AG08396 (cell line): ENCODE measurements at places on chromosomes 5 and 9.

GRCh38 chr5:173075970-173076369 is 19.8 kb downstream of the CREBRF start:
- no peak for DNase-seq

- DNase-seq: no peak
These were observed 23.3 kb upstream of the ZDHHC12 start for GRCh38 chr9:128747241-128747640.

GRCh38 chr9:121210536-121210935 is 8.9 kb upstream of the RAB14 start:
- DNase-seq: no peak

- no peak for DNase-seq
These were observed 27.5 kb upstream of the SLIT3 start for GRCh38 chr5:169328401-169328800.

DNA sequence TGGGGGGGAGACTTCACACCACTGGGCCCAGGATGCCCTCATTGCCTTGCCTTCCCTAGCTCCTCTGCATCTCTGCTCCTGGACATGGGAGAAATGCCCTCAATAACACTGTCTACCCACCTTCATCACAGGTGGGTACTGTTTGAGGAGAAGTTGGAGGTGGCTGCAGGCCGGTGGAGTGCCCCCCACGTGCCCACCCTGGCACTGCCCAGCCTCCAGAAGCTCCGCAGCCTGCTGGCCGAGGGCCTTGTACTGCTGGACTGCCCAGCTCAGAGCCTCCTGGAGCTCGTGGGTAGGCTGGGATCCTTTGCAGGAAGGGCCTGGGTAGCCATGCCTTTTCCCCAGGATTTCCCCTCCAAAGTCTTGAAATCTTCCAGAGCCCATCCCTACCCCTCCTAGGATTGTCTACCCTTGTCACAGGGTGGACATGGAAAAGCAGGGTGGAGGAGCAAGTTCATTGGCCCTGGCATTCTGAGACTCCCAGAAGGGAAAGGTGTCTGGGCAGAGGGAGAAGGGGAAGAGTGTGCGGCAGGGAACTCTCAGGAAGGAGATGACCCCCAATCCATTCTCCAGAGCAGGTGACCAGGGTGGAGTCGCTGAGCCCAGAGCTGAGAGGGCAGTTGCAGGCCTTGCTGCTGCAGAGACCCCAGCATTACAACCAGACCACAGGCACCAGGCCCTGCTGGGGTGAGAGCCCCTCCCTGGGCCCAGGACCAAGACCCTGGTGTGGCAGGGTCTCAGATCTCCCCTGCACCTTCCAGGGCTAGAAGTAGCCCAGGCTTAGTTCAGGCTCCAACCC is 886 bp downstream of the SLC4A9 start:
- DNase-seq: no peak

GRCh38 chr9:111484572-111484894 is 350 bp upstream of the ECPAS start:
- DNase-seq: no peak

DNA sequence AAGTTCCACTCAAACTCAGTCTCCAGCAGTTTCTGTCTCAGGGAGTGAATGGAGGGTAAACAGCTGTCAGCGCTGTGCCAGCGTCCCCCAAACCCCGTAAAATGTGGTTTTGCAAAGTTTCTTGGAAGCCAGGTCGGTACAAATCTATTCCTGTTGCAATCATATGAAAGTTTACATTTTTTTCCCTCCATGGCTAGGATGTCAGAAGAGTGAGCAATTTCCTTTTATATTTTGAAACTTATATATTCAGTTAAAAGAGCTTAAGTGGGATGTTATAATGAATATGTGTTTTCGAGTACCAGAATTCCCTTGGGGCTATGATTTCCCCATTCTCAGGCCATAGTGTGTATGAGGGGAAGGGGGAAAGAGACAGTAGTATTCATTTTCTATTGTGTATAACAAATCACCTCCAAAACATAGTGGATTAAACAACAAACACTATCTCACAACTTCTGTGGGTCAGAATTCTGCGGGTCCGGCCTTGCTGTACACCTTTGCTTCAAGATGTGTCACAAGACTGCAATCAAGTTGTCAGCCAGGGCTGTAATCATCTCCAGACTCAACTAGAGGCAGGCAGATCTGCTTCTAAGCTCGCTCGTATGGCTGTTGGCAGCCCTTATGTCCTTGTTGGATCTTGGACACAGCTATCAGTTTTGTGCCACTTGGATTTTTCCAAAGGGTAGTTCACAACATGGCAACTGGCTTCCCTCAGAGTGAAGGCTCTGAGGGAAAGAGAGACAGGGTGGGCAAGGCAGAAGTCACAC is 107.4 kb downstream of the SNX18 start:
- peak; percentile 29 for DNase-seq

- DNase-seq: no peak
These were observed 24.4 kb downstream of the ZNF474 start for GRCh38 chr5:122153774-122154173.

DNA sequence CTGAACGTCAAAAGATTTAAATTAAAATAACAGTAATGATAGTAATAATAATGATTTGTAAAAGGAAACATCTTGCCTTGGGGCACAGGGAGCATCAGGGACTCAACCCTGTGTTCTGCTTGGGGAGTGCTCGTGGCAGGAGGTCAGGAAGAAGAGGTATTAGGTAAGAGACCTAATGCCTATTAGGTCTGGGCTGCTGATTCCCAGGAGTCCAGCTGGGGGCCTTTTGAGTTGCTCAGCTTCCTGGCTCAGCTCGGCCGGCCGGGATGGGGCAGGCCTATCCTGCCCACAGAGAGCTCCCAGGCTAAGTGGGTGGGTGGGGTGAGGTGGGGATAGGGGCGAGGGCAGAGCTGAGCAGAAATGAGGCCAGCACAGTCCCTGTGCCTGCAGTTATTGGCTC is 17.5 kb downstream of the LMX1B start:
- DNase-seq: no peak

- no peak for DNase-seq
These were observed 74.5 kb downstream of the SH3TC2 start for GRCh38 chr5:148988328-148988727.

DNA sequence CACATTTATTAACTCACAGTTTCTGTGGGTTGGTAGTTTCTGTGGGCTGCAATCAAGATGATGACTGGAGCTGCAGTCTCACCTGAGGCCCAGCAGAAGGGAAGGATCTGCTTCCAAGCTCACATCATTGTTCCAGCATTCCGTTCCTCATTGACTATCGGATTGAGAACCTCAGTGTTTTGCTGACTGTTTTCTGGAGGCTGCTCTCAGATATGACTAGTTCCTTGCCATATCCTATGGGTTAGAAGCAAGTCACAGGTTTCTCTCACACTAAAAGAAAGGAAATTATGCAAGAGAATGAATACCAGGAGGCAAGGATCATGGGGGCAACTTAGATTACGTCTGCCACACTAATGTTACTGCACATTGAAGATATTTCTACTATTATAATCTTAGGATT is 6.3 kb upstream of the ERAP1 start:
- DNase-seq: no peak

- no peak for DNase-seq
These were observed 20.6 kb downstream of the MEGF9 start for GRCh38 chr9:120693700-120694008.

DNA sequence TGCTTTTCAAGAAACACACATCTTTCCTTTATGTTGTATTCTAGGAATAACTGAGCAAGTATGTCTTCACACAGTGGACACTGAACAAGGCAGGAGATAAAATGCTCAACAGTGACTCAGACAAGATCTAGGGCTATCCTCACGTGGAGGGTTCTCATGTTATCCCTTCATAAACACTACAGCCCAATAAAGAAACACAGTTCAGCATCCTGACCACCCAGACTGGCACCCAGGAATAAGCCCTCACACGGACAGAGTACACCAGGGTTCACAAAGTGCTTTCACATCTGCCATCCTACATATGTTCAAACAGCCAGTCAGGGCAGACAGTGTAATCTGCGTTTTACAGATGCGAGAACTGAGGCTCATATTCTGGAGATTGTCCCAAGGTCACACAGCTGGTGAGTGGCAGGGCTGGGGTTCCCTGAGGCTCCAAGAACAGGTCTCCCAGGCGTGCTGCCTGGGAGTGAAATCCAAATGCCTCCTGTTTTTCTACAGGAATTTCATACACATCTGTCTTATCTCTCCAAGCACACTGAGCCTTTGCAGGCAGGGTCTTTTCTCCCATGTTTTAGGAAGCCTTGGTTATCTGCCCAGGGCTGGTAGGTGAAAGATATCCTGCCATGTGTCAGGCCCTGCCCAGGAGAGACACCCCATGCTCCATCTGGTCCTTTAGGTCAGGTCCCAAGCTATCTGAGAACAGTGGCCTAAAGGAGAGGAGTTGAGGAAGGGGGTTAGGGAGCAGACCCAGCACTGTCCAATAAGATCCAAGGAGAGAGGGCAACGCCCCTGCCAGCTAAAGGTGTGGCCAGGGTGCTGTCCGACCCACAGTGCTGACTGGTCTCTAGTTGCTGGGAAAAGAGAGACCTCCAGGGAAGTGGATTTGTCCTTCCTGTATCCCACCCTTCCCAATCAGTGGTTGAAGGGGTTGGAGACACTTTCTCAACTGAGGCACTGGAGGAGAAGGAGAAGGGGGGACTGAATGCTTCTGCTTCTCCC is 47.9 kb upstream of the XPA start:
- DNase-seq: no peak

DNA sequence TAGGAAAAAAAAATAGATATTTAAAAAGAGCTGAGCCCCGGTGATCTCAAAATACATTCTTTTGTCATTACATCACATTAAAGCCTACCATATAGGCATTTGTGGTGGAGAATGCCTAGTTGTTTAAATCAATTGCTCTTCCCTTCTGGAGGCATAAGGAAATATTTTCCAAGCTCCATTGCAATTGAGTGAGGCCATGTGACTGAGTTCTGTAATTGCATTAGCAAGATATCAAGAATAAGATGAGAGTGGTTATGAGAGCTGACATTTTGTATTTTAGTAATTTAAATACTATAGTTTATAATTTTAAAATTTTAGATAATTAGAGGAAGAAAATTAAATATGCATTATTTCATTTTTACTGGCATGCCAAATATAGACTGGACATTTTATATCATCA is 1195.9 kb downstream of the DTWD2 start:
- no peak for DNase-seq

DNA sequence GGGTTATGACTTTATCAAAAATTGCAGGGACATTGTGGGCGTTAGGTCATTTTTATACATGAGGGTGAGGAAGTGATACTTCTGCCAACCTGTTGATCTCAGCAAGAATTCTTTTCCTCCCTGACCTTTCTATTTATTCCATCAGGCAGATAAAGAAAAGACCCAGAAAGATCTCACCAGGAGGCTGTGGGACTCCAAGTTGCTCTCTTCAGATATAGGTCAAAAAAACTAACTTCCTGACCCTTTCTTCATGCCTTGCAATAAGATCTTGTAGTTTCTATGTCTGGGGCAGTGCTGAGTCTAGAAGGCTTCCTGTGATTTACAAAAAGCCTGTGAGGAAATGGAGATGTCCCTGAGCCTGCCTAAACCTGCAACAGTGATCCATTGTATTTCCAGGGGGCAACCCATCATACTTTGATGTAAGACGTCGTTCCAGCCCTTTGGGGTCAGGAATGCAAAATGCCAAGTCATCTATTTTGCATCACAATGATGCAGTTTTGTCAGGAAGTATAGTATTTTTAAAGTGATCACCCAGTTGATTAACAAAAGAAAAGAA is 22.0 kb upstream of the PIK3R1 start:
- no peak for DNase-seq

DNA sequence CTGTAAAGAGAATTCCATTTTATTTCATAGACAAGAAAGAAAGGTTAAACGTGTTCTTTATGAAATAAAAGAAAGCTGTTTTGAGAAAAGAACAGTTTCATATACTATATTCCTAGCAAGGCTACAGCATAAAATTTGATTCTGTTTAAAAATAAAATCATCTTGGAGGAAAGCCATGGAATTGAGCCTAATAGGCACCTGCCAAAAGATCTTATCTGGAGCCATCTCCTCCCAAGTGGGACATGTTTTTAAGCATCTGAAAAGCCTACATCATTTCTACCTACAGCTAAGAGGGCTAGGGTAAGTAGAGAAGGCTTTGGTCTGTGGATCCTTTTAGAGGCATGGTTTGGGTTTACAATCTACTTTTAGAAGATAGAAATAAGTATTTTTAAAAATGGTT is 89.3 kb downstream of the GAS1 start:
- DNase-seq: no peak

GRCh38 chr5:59506285-59506877 is 387.1 kb downstream of the PDE4D start:
- DNase-seq: no peak

- no peak for DNase-seq
These were observed 14.3 kb downstream of the GRIA1 start for GRCh38 chr5:153504726-153505125.

GRCh38 chr5:74130155-74130897 is 504.3 kb downstream of the ARHGEF28 start:
- no peak for DNase-seq

GRCh38 chr5:157890836-157891597 is 32.1 kb upstream of the CLINT1 start:
- no peak for DNase-seq

GRCh38 chr5:111075520-111075919 is 4.0 kb downstream of the TSLP start:
- DNase-seq: peak; percentile 58

- DNase-seq: no peak
These were observed 81.5 kb downstream of the PALM2AKAP2 start for GRCh38 chr9:109861499-109861898.

DNA sequence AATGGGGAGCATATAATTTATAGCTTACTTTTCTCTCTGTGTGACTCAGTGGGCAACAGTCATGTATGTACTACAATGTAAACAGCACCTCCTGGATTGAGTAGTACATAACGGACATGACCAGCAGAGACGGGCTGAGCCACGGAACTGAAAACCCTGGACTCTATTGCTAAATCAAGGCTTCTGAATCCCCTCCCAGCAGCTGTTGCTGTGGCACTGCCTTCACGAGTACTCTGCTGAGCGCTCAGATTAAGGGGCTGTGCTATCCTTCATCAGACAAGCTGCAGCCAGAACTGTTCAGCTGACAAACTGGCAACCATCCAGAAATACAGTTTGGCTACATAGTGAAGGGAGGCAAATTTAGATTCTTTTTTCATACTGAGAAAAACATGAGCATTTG is 131.3 kb upstream of the CCDC180 start:
- DNase-seq: no peak

DNA sequence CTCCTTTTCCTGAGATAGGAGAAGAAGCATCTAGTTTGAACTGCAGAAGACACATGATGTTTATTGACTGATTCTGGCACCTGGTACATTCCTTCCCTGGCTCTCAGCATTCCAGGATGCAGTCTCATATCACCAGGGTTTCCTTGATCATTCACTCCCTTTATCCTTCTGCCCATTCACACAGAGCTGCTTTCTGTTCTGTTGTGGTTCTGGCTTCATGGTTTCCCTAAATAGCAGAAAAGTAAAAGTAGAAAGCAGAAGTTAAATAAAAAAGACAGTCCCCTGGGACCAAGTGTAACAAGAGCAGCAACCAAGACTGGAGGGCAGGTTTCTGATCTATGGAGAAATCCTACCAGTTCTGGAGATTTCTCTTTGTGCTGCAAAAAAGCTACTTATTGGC is 3.2 kb downstream of the IFNA8 start:
- DNase-seq: no peak

DNA sequence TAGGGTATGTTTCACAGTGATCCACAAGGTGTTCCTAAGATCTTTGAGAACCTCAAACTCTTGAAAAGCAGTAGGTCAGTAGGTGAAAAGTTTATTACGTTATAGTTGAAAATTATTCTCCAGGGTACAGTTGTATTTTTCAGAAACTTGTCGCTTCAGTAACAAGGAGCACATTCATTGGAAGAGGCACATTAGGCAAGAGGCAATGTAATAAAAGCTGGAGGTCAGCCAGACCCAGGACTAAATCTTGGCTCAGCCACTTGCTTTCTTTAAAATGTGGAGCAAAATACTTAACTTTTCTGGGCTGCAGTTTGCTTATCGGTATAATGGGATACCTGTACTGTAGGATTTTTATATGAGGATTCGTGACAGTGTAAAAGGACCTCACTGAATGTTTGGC is 45.6 kb downstream of the TLE4 start:
- DNase-seq: no peak
